Stimulated activated CD4-positive, alpha-beta T cell treated with anti-CD3 and anti-CD28 coated beads, Interleukin-15, amount 100 ng/mL, for 24 hours (primary cell): ENCODE measurements at places on chromosomes 2 and 18.

DNA sequence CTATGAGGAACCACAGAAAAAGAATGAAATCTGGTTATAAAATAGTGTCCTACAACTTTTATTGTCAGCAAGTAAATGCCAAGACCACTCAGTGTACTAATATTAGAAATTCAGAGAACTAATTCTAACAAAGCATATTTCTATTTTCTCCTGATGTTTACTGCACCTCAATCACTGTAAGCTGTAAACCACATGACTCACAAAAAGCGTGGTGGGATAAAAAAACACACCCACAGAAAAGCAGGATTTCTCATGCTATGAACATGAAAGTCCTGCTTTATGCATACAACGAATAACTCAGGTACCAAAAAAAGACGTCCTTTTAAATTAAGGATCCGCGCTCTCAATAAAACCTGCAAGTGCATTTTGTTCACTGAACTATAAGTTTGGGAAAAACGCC is 797 bp downstream of the TXNL4A start:
- DNase-seq: no peak

DNA sequence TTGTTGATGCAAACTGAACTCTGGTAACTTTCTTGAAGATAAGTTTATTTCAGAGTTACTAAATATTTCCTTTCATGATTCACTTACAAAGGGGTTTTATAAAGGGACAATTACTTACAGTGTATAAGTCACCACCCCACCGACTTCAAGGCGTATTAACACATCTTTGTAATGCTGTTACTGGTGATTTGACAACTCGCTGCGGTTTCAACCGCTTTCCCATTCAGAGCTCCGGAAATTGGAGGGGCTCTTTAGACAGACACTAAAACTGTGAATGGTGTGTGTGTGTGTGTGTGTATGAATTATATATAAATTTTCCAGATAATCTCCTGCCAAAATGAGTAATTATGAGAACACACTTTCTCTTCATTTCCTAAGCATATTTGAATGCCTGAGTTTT is 4.9 kb downstream of the TM4SF20 start:
- DNase-seq: peak; percentile 63

GRCh38 chr2:17538844-17539554 is 1.5 kb upstream of the VSNL1 start:
- DNase-seq: peak; percentile 5

GRCh38 chr2:109322111-109322510 is 193.1 kb downstream of the SH3RF3 start:
- no peak for DNase-seq

DNA sequence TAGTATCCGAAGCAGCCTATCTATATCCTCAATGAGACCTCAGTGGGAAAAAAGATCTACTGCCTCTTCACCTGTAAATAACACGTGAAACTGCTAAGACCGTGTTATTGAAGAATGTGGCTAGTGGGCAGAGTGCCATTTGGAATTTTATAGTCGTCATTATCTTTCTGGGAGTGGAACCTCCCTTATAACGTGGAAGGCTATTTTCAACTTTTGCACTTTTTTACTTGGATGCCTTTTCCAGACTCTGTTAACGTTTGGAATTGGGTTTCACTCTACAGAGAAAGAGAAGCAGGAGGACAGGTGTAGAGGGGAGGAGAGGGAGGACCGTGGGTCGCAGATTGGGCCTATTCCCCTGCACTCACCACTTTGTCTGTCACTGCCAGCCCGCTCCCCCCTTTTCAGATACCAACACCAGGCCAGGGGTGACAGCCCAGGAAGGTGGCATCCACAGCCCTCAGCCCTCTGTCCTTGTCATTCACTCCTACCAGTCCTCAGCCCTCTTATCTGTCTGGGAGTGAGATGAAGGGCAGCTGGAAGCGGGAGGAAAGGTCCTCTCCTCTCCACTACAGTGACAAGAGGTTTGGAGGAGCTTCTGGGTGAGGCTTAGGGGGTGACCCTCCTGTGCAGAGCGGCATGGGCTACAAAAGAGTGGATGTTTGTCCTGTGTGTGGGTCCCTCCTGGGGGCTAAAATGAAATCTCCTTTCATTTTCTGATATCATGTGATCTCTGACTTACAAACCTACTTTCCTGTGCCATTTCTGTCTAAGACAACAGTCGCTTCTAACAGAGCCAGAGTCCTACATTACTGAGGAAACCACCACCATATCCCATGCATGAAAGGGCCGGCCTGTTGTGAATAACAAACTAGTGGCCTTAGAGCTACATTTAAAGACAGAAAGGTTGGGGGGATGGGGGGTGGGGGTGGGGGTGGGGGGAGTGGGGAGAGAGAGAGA is 23.9 kb upstream of the CEP68 start:
- DNase-seq: no peak

DNA sequence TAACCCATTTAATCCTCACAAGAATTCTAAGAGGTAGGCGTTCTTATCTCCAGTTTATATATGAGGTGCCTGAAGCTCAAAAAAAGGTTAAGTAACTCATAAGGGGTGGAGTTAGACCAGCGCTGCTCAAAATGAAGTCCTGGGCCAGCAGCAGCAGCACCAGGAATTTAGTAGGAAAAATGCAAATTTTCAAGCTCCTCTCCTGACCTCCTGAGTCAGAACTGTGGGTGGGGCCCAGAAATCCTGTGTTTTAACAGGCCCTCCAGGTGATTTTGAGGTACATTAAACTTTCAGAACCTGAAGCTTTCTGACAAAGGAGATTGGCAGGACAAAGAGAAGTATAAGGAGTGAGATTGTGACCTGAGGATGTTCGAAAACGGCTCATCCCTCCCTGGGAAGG is 66.0 kb upstream of the CCDC85A start:
- DNase-seq: no peak

DNA sequence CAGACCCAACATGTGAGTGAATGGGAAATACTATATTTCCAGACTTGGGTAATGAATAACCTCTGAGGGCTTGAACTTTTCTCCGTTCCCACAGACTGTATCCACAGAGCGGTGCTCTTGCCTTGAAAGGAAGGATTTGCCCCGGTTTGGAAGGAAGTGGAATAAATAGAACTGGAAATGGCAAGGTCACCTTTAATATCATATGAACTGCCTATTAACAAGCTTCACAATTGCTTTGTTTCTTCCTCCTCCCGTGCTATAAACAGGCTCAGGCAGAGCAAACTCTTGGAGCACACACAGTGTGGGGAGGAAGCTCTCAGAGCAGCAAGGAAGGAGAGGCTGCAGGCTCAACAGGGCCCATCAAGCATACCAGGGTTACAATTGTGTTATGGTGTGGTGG is 28.5 kb upstream of the DARS1 start:
- DNase-seq: no peak

GRCh38 chr2:20214566-20215182 is 10.3 kb downstream of the SDC1 start:
- no peak for DNase-seq

GRCh38 chr2:60793169-60793568 is 37.1 kb downstream of the PAPOLG start:
- DNase-seq: no peak

GRCh38 chr2:7816233-7816632 is 865.6 kb upstream of the ID2 start:
- no peak for DNase-seq

- DNase-seq: no peak
Measured at GRCh38 chr2:238247002-238247822, 7.4 kb upstream of the HES6 start.

- DNase-seq: no peak
Measured at GRCh38 chr2:215636816-215637215, 200.9 kb upstream of the FN1 start.

DNA sequence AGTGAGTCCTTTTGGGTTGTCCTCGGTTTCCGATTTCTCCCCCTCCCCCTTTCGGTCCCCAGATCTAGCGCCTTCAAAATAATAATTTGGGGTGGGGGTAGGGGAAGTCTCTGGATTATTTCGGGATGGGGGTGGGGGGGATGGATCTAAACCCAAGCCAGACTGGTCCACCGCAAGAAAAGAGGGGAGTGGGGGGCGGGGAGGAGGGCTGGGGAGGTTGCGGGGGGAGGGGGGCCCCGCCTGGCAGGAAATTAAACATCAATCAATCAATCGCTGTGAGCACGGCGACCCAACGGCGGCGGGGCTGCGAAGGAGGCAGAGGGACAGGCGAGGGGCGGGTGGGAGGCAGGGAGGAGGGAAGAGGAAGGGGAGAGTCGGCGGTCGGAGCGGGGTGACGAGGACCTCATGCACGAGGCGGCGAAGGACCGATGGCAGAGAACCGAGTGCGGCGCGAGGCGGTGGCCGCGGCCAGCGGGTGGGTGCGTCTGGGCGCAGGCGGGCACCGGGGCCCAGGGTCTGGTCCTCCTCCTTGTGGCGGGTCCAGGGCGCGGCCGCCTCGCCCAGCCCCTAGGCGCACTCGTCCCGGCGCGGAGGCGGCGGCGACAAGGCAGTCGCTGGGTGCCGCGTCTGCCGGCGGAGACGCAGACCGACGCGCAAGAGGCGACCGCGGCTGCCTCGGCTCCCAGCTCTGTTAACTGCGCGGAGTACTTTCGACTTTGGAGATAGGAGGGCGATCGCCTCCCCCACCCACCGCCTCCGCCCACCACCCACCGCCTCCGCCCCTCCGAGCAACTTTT is 468 bp upstream of the SATB2 start:
- DNase-seq: peak; percentile 53

GRCh38 chr18:50282521-50283335 is 1.4 kb upstream of the MBD1 start:
- DNase-seq: no peak

DNA sequence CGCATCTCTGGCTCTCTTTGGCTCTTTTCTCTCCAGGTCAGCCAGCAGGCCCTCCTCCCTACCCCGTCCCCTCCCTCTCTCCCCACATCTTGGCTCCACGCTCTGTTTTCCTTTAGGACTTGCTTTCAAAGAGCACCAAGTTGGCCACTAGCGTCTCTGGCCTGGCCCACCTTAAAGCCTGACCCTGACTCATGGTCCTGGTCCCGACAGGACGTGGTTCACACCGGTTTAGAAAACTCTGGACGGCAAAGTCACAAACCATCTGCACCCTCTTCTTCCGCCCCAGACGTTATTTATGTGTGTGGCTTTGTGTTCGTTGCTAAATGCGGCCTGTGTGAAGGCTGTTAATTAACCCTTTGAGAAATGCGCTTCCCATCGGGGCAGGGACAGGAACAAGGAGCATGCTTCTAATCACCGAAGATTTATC is 169.0 kb upstream of the HAAO start:
- DNase-seq: no peak

GRCh38 chr2:19702267-19702666 is 199.5 kb downstream of the TTC32 start:
- DNase-seq: no peak

- DNase-seq: no peak
Measured at GRCh38 chr2:26429779-26430578, 28.3 kb downstream of the DRC1 start.

DNA sequence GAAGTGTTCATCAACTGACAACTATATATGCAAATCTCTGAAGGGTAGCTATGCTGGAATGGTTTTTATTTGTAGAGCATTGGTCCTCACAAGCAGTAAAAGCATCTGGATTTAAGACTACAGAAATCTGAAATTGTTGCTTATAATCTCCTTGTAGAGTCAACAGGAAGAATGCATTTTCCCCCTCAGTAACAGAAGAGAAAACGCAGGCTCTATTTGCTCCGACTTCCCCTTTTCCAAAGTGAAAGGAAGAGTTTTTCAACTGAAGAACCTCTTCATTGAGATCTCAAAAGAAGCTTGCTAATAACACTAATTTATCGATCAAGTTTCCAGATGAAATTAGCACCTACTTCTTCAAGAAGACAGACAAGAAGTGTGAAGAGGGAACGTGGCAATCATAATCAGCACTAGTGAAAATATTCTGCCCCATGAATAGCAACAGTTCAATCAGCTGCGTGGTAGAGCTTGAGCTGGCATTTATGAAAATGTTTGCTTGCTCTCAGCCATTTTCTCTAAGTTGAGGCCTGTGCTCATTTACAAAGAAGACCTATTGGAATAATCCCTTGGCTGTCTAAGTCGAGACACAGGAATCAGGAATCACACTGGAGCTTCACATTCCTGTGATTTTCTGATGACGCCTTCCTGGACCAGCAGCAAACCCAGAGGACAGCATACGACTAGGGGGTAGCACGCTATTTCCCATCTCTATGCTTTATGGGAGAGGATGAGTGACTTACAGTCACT is 43.7 kb downstream of the TGIF1 start:
- no peak for DNase-seq

DNA sequence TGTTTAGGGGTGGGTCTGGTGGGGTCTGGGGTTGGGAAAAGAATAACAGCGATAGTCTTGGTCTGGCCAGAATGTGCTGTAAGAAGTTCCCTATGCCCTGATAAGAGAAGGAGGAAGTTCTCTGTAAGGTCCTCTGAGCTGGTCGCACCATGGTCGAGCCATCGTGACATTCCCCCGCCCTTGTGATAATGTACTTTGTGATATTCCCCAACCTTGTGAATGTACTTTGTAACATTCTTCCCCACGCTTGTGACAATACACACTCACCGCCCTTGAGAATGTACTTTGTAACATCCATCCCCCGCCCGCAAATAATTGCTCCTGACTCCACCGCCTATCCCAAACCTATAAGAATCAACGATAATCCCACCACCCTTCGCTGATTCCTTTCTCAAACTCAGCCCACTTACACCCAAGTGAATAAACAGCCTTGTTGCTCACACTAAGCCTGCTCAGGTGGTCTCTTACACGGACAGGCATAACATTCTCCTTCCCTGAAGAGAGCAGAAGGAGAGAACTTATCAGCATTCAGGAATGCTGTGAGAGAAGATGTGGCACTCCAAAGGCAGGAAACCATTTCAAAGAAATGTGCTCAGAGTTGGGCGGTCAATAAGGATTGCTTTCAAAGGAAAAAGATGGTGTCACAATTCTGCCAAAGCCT is 17.8 kb upstream of the DUSP19 start:
- no peak for DNase-seq

DNA sequence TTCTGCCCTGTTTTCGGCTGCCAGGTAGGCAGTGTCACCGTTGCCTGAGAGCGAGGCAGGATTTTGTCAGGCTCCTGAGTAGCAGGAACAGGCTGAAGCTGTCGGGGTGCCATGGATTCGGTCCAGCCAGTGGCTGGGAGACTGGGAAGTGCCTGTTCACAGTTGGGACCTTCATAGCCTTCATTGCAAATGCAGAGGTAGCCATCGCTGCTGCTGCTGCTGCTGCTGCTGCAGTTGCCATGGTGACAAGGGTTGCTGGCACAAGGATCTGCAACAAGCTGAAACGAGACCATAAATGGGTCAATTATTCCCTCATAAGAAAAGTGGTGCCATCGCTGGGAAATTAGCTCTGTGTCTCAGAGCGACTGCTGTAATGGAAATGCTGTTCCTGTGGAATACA is 122.7 kb downstream of the DNER start:
- no peak for DNase-seq

DNA sequence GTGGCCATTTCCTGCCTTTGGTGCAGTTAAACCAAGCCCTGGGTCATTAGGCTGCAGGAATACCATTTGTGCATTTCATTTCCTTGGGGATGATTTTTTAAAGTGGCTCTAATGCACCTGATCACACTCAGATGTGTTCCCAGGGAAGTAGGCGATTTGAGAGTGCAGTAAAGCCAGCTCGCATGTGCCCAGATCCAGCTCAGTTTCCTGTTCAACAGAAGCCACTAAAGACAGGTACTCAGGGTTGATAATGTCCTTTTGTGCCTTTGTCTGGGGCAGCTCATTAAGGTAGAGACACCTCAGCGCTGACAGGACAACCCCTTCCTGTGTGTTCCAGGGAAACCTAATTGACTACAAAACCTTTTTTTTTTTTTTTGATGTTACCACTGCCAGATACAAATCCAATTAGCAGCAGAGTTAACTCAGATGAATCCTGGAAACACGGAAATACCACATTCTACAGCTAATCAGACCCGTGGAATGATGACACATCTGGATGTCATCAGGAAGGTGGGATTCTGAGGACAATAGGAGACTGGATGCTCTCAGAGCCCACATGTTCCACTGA is 15.2 kb upstream of the CHRNA1 start:
- no peak for DNase-seq

- DNase-seq: no peak
Measured at GRCh38 chr18:54828986-54829385, 709 bp downstream of the RAB27B start.
